RWPE1 (cell line): ENCODE measurements at places on chromosomes 7 and 10.

- no peak for DNase-seq
These were observed 14.7 kb downstream of the RNF32 start for GRCh38 chr7:156655251-156655650.

DNA sequence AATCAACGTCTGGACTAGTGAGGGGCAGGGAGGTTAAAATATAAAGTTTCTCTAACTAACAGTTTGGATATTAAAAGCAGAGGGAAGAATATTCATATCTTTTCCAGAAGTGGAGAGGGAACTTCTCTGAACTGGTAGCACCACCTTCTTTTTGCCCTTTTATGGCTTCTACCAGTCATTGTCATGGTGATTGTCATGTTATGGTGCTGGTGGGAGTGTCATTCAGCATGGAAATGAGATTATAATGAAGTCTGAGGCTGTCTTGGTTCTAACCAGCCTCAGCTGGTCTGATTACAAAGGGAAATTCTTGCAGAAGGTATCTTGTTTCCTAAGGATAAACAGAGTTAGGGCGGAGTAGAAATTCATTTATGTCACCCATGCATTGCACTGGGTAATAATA lies 523.8 kb downstream of the ZWINT start:
- DNase-seq, result no peak

GRCh38 chr10:110619514-110620397 lies 24.4 kb upstream of the RBM20 start:
- DNase-seq, result no peak

GRCh38 chr10:21522631-21523406 lies 2.7 kb downstream of the SKIDA1 start:
- DNase-seq, result no peak

DNA sequence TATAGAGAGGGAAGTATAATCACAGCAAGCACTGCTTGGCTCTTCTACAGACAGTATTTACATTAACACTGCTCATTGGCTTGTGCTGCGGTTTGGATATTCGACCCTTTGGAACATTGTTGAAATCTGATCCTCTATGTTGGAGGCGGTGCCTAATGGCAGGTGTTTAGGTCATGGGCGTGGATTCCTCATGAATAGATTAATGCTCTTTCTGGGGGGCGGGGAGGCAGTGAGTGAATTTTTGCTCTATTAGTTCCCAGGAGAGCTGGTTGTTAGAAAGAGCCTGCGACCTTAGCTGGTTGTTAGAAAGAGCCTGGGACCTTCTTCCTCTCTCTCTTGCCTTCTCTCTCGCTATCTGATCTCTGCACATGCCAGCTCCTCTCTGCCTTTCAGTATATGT lies 77.3 kb upstream of the SVIL start:
- no peak for DNase-seq

DNA sequence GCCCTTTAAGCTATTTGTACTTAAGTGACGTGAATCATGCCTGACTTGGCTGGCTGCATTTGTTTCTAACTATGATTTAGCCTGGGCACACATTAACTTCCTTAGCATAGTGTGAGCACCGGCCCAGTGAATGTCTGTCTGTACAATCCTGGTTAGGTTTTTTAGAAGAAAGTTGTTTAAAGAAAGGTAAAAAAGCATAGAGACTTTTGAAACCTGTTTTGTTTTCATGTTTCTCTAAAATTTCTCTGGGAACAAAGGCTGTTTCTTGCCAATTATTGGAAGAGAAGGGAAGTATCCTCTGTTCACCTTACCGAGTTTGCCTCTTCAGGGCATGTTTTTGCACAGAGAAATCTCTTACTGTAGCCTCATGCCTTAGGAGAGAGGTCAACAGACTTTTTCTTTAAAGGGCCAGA lies 42.9 kb upstream of the MET start:
- DNase-seq, result peak; percentile 30

DNA sequence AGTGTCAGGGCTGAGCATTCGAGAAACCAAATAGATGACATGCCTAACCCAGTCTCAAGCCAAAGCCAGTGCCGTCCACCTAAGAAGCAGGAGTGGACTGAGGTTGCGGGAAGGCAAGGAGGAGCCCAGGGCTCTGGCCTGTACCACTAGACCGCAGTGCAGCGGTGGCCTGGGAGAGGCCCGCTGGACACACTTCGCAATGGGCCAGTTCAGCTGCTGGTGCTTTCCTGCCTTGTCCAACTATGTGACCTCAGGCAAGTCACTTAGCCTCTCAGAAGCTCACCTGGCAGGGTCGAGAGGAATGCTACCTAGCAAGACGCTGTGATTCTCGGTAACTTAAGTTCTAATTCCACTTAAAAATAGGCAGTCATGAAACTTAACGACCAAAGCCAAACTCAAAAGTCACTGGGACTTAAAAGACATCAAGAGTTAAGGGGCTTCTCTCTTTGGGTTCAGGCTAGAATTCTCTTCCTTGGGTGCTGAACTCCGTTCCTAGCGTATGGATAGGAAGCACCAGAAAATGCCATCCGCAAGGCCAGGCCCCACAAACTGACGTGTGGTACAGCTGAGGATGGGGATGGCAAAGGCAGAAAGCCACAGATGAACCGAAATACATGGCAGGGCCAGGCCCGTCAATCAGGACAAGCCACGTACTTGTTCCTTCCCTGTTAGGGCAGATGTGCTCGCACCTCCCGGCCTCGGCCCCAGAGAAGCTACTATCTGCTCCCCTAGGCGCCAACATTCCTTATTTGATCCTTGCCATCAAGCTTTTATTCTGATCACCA lies 34.2 kb downstream of the CTBP2 start:
- DNase-seq, result no peak

DNA sequence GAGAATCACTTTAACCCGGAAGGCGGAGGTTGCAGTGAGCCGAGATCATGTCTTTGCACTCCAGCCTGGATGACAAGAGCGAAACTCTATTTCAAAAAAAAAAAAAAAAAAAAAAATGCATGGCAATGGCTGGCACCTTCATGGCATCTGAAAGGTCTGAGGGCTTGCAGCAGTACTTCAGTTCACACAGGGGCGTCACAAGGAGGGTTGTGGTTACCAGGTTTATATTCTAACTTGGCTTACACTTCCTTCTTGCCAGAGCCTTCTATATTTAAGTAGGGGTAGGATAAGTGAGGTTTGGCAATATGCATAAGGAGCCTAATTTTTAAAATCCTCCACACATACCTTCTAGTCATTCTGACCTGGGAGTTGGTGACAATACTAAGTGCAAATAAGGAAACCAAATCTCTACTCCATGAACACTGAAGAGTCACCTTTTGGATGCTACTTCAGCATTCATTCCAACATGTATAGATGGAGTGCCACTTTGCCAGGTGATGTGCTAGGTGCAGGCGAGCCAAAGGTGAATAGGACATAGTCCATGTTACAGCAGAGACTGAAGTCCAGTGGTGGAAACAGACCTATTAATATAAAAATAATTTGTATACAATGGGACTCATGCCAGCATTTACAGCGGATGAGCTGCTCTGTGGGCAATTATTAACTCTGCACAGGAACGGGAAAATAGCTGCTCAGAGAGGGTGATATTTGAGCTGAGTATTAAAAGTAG lies 57.8 kb upstream of the PDCD4 start:
- no peak for DNase-seq

DNA sequence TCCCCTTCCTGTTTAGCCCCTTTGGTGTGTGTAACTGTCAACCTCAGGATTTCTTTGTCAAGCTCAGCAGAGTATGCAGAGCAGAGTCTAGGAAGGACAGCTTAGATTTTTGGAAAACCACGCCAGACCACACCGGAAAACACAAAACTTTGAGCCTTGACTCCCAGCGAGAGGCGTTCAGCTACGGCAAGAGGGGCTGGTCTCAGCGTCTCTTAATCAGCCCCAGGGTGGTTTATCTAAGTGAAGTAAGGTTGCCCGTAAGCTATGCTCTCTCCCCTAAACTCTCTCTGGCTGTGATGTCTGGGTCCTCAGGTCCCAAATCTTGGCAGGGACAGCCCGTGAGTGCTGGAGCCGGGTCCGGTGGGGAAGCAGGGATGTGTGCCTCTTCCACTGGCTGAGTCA lies 230.9 kb downstream of the KLF6 start:
- no peak for DNase-seq

DNA sequence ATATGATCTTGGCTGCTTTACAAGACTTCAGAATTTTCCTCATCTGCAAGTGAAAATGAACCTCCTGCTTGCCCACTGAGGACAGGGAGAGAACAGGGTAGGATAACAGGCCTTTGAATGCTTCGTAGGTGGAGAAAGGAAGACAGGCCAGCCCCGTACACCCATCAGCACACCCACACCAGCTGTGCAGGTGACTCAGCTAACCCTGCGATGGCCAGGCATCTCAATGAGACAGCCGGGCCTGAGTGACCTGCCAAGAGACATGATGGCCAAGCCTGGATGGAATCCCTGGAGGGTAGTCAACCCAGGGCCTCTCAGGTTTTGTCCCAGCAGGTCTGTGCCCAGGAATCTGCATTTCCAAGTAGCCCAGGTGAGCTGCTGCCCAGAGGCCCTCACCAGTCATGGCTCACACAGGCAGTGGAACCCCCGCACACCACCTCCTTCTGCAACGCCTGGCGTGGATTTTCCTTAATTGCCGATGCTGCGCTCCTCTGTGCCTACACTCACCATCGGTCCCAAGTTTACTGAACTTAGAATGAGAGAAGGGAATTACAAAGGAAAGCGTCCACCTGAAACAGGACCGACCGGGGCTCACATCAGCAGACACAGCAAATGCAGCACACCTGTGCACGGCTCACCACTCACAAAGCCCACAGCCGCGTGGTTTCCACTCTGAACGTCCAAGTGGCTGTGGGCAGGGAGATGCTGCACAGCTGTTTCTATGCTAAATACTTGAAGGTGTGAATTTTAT lies 163.7 kb downstream of the DIP2C start:
- peak; percentile 13 for DNase-seq

GRCh38 chr10:132946-133898 lies 2.0 kb upstream of the ZMYND11 start:
- DNase-seq, result peak; percentile 60

DNA sequence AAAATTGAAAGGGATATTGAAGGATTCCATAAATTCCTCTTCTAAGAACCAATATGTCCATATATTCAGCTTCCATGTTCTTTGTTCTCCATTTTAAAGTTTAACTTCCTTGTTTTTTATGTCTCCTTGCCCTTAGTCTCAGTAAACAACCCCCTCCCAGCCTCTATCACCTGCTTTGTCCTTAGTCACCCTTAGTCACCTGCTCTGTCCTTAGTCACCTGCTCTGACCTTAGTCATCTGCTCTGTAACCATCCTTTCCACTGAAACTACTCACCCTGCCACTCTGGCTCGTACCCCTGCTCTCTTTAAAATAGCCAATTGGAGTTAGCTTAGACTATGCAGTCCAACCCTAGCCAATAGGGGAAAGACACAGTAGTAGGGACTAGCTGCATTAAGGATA lies 136.2 kb upstream of the TMEM106B start:
- no peak for DNase-seq

DNA sequence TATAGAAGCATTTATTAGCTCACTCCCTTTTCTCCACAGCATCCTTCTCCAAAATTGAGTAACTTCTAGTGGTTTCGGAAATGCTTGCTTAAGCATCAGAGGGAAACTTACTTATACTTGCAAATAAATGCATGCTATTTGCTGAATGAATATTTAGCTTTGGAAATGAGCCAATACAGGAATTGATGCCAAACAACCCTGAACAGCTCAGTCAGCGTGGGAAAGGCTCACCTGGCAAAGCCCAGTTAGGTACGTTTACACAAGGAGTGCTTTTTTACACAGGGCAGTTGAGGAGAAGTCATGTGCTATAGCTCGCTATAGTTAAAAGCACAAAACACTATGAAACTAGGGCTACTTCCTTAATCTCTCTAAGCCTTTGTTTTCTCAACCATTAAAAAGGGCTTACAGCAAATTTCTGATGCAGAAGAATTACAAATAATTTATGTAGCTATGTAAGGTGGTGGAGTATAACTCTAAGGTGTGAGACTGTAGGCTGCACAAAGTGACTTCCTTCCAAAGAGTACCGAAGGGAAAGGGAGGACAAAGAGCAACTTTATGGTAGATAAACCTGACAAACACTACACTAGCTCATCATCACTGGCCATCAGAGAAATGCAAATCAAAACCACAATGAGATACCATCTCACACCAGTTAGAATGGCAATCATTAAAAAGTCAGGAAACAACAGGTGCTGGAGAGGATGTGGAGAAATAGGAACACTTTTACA lies 498.2 kb downstream of the PHTF2 start:
- no peak for DNase-seq

DNA sequence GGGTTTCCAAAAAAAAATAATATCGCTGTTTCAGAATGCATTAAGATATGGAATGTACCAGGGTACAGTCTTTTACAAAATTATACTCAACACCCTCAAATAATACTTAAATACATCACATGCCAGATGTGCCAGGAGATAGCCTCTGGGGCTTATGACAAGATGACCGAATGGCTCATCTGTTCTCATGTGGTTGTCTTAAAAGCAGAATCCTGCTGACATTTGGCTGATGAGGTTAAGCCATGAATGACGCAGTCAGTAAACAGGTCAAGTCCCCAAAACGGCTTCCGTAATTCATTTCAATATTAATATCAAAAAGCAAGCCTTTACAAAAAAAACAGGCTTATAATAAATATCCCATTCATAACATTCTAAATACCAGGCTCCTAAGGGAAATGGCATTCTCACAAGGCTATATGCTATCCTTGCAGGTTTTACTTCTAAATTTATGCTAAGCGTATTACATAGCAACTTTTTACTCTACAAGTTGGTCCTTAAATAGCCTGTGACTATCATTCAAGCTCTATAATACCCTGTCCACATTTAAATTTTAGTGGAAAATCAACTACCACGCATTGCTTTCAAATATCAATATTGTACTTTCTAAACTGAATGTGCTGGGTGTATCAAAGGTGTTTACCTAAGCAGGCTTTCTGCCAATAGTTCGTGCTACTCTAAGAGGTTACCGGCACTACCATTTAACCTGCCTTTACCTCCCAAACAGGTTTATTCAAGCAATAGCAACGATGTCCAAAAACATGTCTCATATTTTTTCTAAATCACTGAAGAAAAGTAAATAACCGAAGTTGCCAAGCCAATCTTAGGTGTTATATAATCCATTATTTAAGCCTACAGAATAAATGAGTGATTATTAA lies 15.6 kb downstream of the SMURF1 start:
- no peak for DNase-seq

GRCh38 chr7:151769188-151769821 lies 107.6 kb downstream of the PRKAG2 start:
- no peak for DNase-seq

GRCh38 chr7:34844406-34844805 lies 186.4 kb downstream of the NPSR1 start:
- DNase-seq, result no peak

DNA sequence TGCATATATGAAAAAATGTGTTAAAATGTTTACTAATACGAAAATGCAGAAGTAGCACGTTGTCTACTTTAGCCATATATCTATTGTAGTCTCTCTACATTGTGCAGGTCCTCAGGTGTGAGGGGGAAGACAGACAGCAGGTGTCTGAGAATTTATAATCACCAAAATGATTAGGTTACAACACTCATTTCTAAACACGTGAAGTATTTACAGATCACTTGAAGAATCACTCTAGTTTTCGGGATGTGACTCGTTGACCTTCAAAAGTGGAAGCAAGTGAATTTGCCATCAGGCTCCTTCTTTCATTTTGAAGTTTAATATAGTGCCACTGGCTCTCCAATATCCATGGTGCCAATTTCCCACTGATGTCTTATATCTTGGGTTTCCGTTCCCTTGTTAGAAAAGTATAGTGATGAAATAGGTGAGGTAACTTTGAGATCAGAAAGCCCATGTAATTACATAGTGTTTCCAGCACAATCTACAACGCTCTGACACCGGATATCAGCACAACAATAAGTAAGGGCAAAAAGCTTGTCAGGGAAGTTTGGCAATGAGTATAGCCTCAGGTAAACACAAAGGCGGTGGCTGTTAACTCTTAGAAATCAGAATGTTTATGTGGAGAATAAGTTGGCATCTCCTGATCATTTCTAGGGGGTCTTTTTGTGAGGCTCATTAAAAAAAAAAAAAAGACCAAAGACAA lies 57.5 kb upstream of the SP4 start:
- no peak for DNase-seq
